ENCODE measurements at places on chromosomes 4 and X.

DNA sequence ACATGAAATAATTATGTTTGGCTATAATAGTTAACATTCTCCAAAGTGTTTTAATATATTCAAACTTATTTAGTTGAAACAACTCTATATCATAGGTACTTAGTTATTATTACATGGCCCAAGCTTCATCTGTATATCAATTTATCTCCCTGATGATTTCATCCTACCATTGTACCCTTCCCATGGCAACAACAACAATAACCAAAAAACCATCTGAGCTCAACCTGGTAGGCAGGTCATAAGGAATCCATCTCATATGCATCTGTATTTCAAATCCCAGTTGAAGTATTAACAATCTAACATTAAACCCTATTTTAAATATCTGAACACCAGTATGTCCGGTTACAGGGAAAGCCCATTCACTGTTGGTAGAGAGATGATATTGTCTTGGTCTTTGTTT is 33.1 kb upstream of the SLC7A11 start:
- peak; percentile 7 for DNase-seq

GRCh38 chrX:9912351-9913145 is 54.6 kb upstream of the CLDN34 start:
- DNase-seq: no peak

GRCh38 chr4:162684371-162684700 is 482.4 kb downstream of the NAF1 start:
- no peak for DNase-seq

DNA sequence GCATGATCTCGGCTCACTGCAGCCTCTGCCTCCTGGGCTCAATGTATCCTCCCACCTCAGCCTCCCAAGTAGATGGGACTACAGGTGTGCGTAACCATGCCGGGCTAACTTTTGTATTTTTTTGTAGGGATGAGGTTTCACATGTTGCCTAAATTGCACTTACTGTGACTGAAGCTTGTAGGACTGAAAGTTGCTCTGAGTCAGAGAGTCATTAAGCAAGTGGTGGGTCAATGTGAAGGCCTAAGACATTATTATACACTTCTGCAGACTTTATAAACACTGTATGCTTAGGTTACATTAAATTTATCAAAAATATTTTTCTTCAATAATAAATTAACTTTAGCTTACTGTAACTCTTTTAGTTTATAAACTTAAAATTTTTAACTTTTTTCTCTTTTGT is 170.2 kb downstream of the FAT4 start:
- peak; percentile 4 for DNase-seq

DNA sequence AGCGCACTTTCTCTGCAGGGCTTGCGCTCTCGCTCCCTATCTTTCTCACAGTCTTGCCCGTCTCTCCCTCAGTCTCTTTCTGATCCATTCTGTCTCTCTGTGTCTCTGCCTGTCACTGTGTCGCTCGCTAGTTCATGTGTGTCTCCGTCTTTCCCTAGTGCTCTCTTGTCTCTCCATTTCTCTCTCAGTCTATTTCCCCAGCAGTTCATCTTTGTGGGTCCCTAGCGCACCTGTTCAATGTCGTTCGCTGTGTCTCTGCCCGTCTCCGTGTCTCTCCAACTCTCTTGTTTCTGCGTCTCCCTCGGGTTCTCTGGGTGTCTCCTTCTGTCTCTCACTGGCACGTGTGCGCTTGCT is 1.5 kb downstream of the GPR101 start:
- no peak for DNase-seq

GRCh38 chrX:150693725-150694574 is 754 bp downstream of the MTMR1 start:
- DNase-seq: peak; percentile 68

- DNase-seq: no peak
Observed at GRCh38 chrX:100874325-100874724, at the start of gene NOX1. Gene NOX1, minus strand, starts transcription at chrX:100874359. Its CDS starts 220 bp downstream, at chrX:100874139.

DNA sequence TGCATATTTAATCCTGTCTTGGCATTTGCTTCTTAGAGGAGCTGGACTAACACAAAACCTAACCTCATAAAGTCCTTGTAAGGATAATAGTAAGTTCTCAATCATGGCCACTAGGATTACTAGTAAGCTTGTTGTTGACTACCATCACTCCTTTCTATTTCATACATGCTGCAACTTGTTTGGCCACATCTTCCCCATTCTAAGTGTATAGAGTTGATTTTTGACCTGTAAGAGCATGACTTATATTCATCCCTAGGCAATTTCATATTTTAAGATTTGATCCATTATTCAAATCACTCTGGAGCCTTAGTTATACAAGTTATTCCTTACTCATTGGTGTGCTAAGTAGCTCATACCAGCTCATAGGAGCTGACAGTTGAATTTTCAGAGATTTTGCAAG is 109.4 kb downstream of the EFHC2 start:
- DNase-seq: no peak

DNA sequence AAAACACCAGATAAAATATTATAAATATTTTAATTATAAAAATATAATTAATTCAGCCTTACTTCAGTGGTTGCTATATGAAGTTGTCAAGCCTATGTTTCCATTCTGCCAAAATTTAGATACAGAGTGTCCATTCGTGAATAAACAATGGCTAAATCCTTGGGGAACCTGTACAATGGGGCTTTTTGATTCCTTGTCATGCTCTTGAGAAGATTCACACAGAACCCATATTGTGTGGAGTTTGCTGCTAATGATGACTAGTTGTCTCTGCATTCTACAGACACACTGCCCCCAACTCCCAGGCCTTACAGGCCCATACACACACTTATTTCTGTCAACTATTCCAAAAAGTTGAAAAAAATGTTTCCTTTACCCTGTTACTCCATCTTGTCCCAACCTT is 33.4 kb upstream of the MAGEC2 start:
- DNase-seq: no peak

GRCh38 chrX:66635360-66635759 is 3.5 kb downstream of the EDA2R start:
- peak; percentile 73 for DNase-seq

GRCh38 chrX:9560219-9560618 is 95.4 kb downstream of the TBL1X start:
- DNase-seq: no peak

- DNase-seq: peak; percentile 60
Observed at GRCh38 chr4:133565379-133565778, 416.3 kb downstream of the PCDH10 start.

DNA sequence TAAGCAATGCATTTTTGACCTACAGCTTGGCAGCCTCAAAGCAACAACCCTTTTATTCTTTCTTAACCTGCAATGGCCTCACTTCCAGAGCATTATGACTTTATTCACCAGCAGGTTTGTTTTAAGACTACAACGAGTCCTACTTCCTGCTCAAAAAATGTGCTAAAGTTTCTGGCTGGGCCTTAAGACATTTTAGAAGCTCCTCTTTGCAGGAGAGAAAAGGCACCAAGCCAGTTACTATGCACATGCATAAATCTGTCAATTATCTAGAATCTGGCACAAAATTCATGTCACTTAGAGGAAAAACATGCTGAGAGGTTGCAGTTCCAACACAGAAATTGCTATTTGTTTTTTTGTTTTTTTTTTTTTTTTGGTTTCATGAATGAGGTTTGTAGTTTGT is 223.0 kb upstream of the EPHA5 start:
- DNase-seq: no peak

GRCh38 chr4:183797445-183798300 is 107.4 kb upstream of the STOX2 start:
- no peak for DNase-seq

DNA sequence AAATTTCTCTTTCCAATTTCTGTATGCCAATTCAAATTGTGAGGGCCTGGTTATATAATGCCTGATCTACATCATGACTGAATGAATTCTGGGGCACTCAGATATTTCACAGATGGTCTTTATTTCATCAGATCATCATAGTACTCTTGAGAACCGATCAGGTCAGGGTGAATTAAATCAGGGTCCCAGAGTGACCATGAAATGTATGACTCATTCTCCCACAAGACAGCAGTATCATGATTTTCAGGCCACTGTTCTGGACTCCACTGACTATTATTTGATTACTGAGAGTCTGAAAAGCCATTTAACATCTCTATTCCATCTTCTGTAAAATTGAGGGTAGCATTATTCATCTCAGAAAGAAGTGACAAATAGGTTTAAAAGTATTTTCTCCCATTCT is 471.5 kb downstream of the ADGRL3 start:
- no peak for DNase-seq

GRCh38 chrX:5708251-5708650 is 520.4 kb downstream of the NLGN4X start:
- no peak for DNase-seq

DNA sequence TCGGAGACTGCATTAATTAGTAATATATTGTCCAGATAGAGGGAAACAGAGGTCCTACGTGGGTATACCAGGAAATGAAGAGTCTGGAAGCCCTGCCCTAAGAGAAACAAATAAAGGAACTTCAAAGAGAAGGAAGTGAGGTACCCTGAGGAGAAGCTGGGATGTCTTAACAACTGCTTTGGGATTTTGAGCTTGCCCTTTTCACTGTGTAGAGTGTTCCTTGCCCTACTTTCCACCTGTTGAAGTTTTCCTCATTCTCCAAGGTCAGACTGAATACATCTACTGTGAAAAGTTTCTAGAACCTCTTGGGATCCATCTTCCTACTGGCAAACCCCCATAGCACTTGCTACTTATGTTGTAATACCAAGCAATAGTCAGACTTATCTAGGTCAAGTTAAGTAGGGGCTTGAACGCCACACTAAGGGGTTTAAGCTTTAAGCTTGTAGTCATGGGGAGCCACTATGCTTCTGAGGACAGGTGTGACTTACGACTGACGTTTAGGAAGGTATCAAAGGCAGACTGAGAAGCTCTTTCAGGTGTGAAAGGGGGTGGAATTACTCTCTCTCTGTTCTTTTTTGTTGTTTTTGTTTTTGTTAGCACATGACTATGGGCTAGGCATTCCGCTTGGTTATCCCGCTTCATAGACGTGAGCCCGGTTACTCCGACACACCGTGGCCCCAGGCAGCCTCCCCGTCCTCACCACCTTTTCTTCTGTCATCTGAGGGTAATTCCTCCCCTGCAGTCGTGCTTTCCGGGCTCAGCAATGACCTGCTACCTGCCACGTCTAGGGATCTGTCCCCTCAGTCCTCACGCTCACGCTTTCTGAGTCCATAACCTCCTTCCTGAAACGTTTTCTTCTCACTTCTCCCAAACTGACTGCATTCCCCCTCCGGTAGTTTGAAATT is 959 bp upstream of the REST start:
- DNase-seq: no peak

- DNase-seq: no peak
Observed at GRCh38 chrX:112066813-112067212, 15.8 kb downstream of the TRPC5 start.

GRCh38 chr4:100372432-100372831 is 145.4 kb downstream of the EMCN start:
- DNase-seq: no peak

GRCh38 chrX:41695426-41695825 is 6.7 kb downstream of the GPR34 start:
- no peak for DNase-seq

DNA sequence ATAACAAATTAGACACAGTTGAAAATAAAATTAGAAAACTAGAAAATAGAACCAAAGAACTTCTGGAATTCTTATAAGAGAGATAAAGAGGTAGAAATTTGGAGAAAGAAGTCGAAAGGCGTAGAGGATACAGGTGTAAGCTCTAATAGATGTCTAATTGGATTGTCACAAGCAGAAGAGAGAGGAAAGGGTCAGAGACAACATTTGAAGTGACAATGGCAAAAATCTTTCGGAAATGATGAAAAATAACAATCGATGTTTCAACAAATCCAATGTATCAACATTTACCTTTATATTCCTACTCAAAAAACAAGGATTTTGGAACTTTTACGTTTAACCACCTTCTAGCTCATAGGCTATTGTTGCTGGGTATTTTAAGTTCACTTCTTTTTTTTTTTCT is 3.8 kb downstream of the CXCL8 start:
- DNase-seq: no peak

- DNase-seq: no peak
Observed at GRCh38 chrX:46039526-46039925, 505.7 kb downstream of the ZNF674 start.

GRCh38 chr4:118396881-118397622 is 44.2 kb upstream of the PRSS12 start:
- no peak for DNase-seq

DNA sequence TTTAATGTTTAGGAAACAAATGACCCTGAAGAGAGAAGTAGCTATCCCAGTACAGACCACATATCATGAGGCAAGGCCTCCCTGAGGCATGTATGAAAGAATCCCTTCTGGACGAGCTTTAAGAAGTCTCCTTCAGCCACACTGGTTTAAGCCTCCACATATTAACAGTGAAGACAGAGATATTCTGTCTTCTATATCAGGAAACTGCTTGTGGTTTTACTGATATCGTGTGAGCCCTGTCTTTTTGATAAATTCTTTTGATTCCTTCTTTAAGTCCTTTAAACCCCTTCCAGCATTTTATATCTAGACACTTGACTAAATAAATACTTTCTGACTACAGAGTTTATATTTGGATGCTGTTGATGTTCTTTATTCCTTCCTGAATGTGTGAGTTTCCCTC is 45.9 kb upstream of the GPC4 start:
- no peak for DNase-seq

DNA sequence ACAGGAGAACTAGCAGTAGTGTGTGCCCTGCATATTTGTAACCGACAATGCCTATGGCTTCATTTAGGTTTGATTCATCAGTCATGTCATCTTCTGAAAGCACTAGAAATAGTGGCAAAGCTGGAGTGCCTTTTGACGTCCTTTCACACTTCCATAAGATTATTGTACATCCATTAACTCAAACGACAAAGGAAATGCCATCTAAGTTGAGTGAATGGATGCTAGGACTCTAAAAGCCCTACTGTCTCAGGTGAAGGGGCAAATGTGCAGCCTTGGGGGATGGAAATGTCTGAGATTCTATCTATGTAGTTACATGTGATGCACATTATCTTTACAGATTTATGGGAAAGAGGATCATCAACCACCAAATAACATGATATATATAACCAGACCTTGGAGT is 1473.6 kb downstream of the STIM2 start:
- no peak for DNase-seq

- DNase-seq: no peak
Observed at GRCh38 chr4:122826079-122826527, 528 bp upstream of the FGF2 start.

GRCh38 chrX:23103546-23103945 is 103.8 kb downstream of the DDX53 start:
- DNase-seq: no peak

DNA sequence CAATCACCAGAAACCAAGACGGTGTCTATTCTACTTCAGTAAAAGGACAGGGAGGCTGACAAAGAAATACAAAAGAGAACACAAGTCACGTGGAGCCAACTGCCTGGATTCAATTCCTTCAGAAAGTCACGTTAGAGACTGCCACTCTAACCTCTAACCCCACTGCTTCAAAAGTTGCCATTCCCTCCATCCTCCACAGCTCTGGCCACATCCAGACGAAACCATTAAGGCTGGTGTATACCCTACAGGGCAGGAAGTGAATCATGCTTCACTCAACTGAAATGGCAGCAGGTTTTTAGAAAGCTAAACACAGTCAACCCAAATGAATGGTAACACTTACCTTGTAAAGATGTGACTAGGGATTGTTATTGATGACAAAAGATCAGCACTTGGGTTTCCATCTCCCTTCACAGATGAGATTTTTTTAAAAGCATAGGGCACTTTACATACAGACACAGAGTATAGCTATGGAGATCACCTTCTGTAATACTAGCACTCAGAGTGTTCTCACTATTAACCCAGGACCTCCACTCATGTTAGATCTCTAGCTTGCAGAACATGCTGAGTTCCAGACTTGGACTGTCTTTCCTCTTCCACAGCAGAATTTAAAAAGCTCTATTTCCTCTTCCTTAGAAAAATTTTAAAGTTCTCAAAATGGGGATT is 37.4 kb downstream of the MAML3 start:
- peak; percentile 75 for DNase-seq

All from renal cortical epithelial cell (primary cell).